Left ventricle myocardium superior (tissue), 1 donor: ENCODE measurements at places on chromosomes 16 and 17.

DNA sequence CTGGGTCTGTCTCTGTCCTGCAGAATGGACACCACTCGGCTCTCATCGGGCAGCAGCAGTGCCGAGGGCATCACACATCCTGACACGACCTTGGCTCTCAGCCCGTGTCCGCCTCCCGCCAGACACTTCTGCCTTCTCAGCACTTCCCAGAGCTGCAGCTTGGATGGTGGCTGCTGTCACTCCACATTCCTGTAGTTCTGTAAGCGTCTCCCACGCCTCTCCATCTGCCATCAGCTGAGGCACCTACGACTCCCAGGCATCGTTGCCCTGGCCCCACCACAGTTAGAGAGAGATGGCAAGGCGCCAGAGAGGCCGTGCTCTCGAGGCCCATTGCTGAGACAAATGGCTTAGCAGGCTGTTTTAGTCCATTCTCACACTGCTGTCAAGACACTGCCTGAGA, 195.9 kb upstream of the CHMP6 start:
- DNase-seq = peak; percentile 82

GRCh38 chr17:15249487-15249886, 15.6 kb downstream of the PMP22 start:
- no peak for DNase-seq

- DNase-seq = no peak
Measured at GRCh38 chr16:17543073-17543472, 72.3 kb upstream of the XYLT1 start.

- no peak for DNase-seq
Measured at GRCh38 chr17:17216776-17217175, 10.6 kb upstream of the PLD6 start.

DNA sequence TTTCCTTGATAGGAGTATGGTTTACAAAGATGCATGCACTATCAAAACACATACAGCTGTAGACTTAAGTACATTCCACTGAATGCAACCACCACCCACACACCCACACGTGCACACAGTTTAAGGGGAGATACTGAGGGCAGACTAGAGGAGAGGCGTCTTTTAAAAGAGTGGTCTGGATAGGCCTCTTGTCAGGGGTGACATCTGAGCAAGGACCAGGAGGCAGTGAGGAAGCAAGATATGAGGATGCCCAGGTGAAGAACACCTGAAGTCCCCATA, 12.6 kb downstream of the MPHOSPH6 start:
- DNase-seq = no peak

- peak; percentile 77 for DNase-seq
Measured at GRCh38 chr16:4257646-4258556, 14.9 kb downstream of the TFAP4 start.

GRCh38 chr16:5298202-5298601, 200.6 kb upstream of the EEF2KMT start:
- no peak for DNase-seq

- DNase-seq = no peak
Measured at GRCh38 chr17:64260886-64261285, 2.2 kb downstream of the TEX2 start.

DNA sequence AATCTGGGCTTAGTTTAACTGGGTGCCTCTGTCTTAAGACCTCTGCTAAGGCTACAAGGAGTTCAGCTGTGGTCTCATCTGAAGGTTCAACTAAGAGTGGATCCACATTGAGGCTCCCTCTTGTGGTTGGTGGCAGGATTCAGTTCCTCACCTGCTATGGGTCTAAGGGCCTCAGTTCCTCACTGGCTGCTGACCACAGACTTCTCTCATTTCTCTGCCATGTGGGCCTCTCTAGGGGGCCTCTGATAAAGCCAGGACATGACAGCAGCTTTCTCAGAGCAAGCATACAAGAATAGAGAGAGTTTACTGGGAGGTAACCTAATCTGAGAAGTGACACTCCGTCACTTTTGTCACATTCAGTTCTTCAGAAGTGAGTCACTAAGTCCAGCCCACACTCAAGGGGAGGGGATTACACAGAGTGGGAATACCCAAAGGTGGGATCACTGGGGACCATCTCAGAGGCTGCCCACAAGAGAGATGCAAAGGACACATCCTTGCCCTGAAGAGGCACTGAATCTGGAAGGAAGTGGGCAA, 19.2 kb upstream of the ABAT start:
- no peak for DNase-seq

DNA sequence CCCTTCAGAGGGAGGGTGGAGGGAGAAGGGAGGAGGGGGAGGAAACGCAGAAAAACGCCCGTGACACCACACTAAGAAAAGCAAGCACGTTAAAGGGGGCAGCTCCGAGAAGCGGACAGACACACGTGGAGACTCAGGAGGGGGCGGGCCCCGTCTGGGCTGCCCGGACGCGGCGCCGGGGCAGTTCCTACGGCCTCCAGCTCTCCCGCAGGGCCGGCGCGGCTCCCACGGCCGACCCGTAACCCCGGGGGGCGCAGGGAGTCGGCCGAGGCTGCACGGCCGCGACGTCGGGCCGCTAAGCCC, 362 bp downstream of the KLHDC4 start:
- no peak for DNase-seq

DNA sequence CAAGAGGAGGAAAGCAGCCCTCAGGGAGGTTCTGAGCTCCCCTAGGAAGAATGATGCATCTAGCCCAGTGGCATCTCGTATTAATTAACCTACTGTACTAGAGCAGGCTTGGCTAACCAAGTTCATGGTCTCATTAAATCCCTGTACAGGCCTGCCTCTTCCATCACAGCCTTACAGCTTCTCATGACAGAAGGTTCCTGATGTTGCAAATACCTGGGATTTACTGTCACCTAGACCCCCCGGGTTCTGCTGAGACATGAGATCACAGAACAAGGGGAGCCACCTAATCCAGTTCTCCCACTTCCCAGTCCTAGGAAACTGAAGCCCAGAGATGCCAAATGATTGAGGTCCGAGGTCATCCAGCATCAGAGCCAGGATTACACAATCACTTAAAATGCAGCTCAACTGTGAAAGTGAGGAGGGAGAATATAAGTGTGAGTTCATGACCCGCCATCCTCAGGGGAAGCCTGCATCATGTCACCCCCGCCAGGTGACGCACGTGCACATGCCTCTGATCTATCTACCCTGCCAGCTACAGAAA, 23.9 kb downstream of the ACLY start:
- peak; percentile 60 for DNase-seq

GRCh38 chr16:56063111-56063510, 128.2 kb upstream of the GNAO1 start:
- DNase-seq = no peak

- no peak for DNase-seq
Measured at GRCh38 chr17:76119409-76120371, 16.1 kb upstream of the EXOC7 start.

DNA sequence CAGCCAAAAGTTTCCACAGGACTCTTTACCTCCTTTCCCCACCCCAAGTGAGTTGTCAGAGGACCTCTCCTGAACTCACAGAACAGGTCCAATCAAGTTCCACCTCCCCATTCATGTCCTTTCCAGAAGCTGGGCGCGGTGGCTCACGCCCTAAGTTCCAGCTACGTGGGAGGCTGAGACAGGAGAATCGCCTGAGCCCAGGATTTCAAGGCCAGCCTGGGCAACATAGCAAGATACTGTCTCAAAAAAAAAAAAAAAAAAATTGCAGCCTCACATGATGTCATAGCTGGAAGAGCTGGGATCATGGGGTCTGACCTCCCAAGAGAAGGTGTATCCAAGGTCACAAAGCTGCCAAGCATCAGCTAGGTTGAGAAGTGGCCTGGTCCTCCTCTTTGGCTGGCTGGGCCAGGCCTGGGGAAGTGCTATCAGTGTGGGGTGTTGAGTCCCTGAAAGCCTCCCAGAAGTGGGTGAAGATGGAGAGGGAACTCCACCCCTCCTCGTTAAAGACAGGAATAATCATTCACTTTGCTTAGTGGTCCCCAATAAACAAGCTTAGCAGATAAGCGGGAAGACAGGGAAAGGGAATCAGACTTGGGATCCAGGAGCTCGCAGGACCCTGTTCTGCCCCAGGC, 5.5 kb upstream of the MNT start:
- no peak for DNase-seq

DNA sequence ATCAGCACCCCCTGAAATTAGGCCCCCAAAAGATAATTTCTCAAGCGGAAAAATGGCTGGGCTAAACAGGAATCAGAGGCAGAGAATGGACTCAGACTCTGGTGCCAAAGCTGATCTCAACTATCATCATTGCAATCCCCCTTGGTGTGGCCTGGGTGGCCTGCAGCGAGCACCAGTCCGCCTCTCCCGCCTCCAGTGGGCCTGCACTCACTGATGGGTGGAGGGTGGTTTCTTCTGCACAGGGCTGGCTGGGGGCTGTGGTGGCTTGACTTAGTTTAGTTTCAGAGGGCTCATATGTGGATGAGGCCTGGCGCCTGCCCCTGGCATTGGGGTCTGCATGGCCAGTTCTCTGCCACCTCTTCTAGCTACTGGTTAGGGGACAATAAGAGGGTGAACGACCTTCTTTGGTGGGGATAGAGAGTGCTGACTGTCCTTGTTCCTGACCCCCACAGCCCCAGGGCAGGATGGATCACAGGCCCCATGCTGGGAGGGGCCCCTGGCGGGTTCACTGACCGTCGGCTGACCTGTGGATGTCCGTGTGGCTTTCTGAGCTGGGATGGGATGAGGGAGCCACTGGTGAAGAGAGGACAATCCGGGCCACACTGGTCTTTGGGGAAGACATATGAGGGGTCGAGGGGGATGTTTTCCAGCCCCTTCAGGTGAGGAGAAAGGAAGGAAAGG, 62.7 kb downstream of the SNX20 start:
- DNase-seq = no peak

DNA sequence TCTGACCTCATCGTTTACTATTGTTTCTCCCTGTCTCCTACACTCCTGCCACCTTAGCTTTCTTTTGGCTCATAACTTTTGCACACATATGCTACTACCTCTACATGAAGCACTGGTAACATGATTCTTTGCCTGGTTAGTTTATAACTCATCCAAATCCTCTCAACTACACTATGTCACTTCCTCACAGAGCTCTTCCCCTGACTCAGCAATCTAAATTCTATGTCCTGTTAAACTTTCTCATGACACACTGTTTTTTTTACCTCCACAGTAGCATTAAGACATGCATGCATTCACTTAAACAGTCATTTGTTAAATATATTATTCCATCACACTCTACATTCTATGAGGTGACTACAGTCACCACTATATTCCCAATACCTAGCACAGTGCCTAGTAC, 19.7 kb downstream of the APPBP2 start:
- DNase-seq = no peak

DNA sequence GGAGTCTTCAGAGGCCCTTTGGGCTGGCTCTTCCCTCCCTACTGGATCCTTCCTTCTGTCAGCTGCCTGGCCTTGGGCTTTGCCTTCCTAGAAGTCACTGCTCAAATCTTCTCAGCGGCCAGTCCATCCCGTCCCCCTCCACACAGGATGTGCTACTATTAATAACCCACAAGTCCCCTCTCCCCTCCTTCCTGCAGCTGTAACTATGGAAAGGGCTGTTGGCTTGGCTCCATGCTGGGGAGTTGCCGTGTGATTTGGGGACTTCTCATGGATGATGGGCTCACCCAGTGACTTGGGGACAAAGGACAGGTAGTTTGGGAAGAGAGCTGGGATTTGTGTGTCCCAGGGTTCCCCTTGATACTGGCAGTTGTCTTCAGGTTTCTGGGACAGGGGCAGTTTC, 19.4 kb downstream of the TMEM94 start:
- DNase-seq = no peak

GRCh38 chr17:37261286-37261685, 114.5 kb upstream of the C17orf78 start:
- no peak for DNase-seq

DNA sequence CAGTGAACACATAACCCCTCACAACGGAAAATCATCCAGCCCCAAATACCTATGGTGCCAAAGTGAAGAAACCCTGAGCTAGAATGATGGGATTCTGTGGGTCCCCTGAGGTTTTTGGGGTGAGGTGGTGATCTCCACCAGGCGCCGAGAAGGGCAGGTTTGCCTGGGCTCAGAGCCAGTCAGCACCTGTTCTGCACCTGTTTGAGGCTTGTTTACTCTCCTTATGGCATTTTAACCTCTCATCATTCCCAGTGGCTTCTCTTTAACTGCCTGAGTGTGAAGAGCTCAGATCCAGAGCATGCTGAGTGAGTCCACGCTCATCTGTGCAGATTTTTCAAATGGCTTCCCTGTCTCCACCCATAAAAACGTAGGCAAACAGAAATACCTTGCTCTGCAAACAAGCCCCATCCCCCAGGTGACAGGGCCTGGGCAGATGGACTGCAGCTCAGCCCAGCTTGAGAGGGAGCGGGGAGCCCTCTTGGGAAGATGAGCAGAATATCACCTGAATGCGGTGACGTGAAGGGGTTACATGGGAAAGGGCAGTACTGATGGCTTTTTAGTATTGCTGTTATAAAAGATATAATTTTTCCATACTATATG, 40.1 kb upstream of the CLEC19A start:
- DNase-seq = no peak

- no peak for DNase-seq
Measured at GRCh38 chr17:18038149-18038850, 668 bp downstream of the ATPAF2 start.

DNA sequence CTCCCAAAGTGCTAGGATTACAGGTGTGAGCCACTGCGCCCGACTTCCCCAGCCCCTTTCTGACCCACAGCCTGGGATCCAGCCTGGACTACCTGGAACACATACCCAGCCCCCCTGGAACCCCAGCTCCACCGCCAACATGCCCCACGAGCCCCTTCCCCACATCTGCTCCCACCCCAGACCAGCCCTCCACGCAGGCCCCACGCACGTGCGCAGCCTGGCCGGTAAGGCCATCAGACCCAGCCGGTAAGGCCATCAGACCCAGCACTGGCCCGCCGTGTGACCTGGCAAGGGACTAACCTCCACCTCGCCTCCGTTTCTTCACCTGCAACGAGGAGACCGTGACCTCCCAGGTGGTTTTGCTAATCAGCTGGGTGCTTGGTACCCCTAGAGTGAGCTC, 46.5 kb downstream of the RPH3AL start:
- DNase-seq = no peak

DNA sequence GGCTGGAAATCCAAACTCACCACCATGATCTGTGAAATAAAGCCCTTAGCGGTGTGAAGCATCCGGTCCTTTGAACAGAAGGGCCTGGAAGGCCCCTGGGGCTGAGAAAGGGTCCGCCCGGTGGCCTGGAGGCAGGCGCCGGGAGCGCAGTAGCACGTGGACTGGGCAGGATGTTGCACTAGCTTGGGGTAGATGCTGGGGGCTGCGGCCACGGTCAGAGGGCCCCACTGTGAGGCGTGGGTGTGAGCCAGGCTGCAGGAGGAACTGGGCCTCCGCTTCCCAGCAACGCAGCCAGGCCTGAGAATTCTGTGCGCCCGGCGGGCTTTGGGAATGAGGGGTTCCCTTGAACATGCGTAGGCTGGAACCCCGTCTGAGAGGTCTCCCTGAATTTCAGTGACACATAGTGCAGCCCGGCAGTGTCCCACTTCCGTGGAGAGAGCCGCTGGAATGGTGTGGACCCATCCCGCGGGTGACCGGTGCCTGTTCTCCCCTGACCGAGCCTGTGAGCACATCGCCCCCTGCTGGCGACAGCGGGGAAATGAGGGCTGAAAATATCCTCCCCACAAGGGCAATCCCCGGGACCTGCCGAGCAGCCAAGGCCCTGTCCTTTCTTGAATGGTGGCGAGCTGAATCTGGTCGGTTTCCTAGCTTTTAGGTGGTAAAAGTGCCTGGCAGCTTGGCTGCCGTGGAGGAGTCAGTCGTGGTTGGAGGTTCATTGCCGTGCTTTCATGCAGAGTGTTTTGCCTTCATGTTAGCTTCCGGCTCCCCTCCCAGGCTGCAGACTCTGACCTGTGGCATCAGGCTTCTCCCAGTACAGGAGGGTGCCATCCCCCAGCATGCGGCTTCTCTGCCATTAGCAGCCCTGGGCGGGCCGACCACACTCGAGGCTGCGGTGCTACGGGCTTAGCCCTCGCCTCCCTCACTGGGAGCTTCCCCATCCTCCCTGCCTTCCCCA, 43.8 kb downstream of the DNAJA2 start:
- DNase-seq = peak; percentile 75

GRCh38 chr17:17810084-17810894, 26.5 kb downstream of the SREBF1 start:
- DNase-seq = peak; percentile 78
